H7 (cell line): ENCODE measurements at places on chromosomes 7 and 10.

DNA sequence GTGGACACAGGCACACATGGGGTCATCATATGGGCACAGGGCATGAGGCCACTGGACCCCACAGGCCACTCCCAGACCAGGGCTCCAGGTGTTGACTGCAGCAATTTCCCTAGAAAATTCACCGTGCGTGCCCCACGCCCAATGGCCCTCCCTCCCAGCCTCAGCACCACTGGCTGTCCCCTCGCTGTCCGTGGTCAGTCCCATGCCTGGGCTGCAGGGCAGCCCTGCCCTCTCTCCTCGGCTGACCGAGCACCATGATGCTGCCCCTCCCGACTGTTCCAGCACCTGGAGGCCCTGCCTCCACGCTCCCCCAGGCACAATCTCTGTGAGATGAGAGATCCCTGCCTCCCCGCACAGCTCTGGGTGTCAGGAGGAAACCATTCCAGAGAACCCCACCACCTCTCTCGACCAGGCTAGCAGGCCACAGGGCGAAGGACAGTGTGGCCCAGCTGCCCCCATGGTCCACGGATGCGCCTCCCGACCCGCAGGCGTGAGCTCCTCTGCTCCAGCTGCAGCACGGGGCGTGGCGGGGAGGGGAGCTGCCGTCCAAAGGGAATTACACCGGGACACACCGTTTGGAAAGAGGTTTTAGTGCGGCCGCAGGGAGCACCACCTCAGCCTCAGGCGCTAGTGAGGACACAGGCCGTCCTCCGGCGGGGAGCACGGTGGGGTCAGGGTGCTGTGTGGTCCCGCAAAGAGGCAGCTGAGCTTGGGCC lies 12.6 kb downstream of the NUDT1 start:
- peak; percentile 58 for DNase-seq

GRCh38 chr7:130024390-130024789 lies 26.8 kb downstream of the ZC3HC1 start:
- DNase-seq = no peak

DNA sequence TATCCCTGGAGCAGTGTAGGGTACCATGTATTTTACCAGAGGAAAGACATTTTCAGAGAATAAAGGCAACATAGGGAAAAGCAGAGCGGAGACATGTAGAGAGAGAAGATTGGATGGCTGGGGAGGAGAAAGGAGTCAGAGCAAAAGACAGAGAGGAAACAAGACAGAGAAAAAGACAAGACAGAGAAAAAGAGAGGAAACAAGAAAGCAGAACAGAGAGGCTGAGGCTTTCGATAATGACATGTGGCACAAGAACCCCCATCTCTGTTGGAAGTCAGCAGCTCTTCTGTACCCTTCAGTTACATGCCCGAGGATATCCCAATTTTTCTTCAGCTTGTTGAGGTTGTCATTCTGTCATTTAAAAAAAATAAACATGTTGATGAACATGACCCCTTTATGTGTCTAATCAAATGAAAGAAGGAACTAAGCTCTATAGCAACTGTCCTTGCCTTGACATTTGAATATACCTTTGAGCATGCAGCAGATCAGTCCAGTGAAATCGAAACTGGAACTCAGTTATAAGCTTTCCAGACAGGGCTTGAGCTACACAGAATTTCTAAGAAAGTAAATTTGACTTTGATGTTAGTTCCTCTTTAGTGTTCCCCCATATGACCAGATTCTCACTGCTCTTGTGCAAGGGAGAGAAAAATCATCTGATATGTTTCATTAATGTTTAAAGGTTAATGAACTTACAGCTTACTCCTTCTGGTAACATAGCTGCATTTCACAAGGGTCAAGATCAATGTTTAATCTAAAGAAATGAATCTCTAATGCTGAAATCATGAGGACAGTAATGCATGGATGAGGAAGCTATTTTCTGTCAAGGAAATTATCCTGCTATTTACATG lies 75.1 kb upstream of the SP4 start:
- no peak for DNase-seq

- DNase-seq = no peak
Measured at GRCh38 chr10:90481326-90481923, 376.4 kb downstream of the HTR7 start.

DNA sequence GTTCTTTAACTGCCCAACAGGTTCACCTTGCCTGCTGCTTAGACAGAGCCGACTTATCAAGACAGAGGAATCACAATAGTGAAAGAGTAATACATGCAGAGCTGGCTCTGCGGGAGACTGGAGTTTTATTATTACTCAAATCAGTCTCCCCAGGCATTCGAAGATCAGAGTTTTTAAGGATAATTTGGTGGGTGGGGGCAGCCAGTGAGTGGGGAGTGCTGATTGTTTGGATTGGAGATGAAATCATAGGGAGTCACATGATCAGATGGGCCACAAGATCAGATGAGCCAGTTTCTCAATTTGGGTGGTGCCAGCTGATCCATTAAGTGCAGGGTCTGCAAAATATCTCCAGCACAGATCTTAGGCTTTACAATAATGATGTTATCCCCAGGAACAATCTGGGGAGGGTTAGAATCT lies 131.3 kb downstream of the AKR1D1 start:
- DNase-seq = no peak
